ENCODE measurements at places on chromosomes 5 and 9. TPM values are rescaled to one million over a fixed set of nuclear protein-coding genes. Genes with fewer than 3 reads are reported as not detected.

DNA sequence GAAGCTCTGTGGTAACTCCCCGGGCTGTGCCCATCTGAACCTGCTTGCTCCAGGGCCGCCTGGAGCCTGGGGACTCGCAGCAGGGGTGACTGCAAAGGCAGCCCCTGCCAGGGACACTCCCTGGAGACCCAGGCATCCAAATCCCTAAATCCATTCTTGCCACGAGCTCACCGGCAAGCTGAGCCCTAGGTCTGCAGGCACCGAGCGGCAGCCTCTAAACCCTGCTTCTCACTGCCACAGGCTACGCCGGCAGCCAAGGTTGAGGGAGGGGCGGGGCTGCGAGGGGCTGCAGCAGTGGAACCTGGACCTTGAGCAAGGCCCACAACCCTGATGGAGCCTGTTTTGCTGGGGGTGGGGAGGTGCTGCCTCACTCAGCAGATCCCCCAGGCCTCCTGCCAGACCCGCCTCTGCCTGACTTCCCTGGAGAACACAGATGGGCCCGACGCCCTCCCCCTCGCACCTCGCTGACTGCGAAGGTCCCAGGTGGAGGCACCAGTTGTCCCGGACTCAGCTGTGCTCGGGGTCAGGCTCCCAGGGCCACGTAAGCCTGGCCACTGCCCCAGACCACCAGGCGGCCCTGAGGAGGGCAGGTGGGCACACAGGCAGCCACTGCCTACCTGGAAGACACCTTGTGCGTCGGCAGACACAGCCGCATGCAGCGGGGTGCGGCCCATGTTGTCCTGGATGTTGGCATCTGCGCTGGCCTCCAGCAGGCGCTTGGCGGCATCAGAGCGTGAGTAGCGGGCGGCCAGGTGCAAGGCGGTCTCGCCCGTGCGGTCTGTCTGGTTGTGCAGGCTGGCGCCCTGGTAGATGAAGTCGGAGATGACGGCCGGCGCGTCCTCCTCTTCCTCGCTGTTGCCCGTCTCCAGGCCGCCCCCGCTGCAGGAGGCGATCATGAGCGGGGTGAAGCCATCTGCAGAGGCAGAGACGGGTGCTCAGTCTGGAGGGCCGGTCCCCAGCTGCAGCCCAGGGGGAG lies 17.4 kb upstream of the SEC16A start:
- DNase-seq, result no peak

- DNase-seq, result no peak
Measured at GRCh38 chr5:159971038-159971437, 37.9 kb upstream of the TTC1 start.

- DNase-seq, result no peak
Measured at GRCh38 chr5:146018514-146019375, 82.4 kb downstream of the SH3RF2 start.

GRCh38 chr5:98638111-98638510 lies 135.4 kb upstream of the RGMB start:
- DNase-seq, result no peak

DNA sequence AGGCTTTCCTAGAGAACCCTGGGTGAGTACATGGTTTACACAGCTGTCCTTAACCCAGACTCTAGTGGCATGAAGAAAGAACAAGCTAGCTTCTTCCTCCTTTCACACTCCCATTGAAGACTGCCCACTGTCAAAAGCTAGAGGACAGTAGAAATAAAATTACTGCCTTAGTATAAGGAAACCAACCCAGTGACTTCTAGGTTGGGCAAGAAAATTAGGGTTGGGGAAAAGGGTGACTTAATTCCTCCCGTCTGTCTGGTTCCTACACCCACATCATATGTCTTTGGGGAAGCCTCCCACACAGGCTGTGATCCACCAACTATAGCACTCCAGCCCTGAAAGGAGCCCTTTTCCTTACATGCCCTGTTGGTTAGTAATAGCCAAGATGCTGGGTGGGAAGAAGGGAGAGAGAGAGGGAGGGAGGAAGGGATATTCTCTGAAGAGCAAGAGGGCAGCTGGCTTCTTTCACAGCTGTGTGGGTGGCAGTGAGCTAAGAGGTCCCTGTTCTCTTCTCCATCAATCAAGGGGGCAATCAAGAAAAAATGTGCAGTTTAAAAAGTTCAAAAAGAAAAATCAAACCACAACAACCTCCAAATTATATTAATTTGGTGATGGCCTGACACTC lies 21.7 kb downstream of the HBEGF start:
- DNase-seq, result no peak

PHYHD1 gene
- total RNA-seq, result 20.2 TPM

SEPTIN8 gene
- 33.8 TPM for total RNA-seq

SPEF2 gene
- total RNA-seq, result 6.4 TPM

CNTNAP3B gene
- total RNA-seq, result 6.6 TPM

LRRC19 gene
- total RNA-seq, result not detected

SLC34A1 gene
- total RNA-seq, result not detected

ORM2 gene
- total RNA-seq, result 1.8 TPM

Measured in adrenal gland (tissue), 19 donors.